ENCODE measurements at places on chromosomes 13 and 19.

- no peak for DNase-seq
These were observed 59.9 kb downstream of the TBC1D4 start for GRCh38 chr13:75422028-75422427.

GRCh38 chr19:14106840-14107239 lies 10.7 kb downstream of the PRKACA start:
- DNase-seq: no peak

DNA sequence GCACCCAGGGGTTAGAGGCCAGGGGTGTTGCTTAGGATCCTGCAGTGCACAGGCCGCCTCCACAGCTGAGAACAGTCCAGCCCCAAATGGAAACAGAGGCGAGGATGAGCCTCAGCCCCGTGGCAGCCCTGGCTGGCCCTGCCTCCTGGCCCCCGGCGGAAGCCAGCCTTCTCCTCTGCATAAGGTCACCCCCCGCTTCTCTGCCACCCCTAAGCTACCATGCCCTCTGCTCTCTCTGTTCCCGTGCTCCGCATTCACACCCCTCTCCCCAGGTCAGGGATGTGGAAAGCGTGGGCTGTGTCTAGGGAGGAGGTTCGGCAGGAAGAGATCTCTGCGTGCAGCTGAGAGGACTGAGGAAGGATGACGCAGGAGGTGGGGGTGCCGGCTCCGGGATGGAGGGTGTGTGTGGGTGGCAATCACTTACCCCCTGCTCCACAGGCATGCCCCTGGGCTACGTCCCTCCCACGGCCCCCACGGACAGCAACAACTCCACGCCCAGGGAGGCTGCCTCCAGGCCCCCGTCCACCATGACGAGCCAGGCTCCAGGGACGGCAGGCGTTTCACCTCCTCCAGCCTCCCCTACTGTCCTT lies 6.0 kb downstream of the SSC5D start:
- DNase-seq: no peak

GRCh38 chr13:62185631-62186255 lies 770.1 kb upstream of the PCDH20 start:
- no peak for DNase-seq

DNA sequence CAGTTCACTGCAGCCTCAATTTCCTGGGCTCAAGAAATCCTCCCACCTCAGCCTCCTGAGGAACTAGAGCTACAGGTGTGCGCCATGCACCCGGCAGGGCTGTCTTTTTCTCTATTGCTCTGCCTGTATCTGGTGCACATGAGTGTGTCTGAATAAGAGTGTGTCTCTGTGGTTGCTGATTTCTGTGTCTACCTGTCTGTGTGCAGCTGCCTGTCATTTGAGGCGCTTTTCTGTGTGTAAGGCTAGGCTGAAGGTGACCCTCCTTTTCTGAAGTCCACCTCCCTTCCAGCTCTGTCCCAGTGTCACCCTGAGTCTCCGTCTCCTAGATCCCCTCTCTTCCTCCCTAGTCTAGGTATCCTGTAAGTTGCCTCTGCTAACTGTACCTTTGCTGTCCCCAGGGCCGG lies 1.5 kb upstream of the PRR12 start:
- DNase-seq: no peak

GRCh38 chr19:48867123-48867745 lies 1.2 kb downstream of the PLEKHA4 start:
- DNase-seq: no peak
